ENCODE measurements at places on chromosomes 7 and 10. TPM values are rescaled to one million over a fixed set of nuclear protein-coding genes. Genes with fewer than 3 reads are reported as not detected.

DNA sequence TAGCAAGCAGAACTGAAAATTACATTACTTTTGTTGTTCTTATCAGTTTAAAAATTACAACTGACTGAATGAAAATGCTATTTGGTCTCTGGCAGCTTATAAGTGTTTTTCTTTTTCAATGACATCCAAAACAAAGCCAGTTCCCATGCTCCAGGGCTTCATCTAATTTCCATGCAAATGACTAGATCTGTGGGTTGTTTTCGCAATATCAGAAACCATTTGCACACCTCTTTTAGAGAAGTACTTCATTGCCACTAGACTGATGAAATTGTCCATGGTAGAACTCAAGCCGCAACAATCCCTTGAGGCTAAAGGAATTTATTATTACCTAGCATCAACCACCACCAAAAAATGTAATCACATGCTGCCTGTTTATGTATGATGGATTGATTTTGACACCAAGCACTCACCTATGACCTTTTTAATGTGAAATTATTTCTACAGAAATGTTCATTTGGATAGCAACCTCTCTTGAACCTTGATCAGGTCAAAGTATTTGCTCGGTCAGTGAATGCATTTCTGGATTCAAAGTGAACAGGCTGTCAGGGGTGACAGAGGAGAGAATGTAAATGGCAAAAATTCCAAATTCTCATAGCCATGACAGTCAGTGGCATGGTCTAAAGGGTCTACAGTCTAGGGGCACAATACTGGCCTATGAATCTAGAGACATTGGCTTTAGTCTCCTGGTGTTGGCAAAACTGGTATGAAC lies 769.3 kb downstream of the SORCS1 start:
- no peak for DNase-seq

DNA sequence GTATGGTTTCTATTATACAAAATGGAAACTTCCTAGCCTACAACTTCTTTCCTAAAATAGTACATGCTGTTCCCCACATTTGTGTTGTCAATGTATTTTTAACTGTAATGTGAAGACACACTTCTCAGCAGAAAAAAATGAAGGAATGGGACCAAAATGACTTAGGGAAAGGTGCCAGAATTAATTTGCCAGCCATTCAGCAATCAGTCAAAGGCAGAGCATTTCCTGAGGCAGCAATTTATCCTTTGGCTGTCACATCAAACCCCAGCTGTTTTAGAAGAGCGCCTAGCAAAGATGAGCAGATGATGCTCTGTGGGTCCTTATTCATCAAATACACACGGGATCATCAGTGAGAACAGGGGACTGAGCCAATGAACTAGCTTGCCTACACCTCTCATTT lies 592.5 kb downstream of the KCNMA1 start:
- no peak for DNase-seq

DNA sequence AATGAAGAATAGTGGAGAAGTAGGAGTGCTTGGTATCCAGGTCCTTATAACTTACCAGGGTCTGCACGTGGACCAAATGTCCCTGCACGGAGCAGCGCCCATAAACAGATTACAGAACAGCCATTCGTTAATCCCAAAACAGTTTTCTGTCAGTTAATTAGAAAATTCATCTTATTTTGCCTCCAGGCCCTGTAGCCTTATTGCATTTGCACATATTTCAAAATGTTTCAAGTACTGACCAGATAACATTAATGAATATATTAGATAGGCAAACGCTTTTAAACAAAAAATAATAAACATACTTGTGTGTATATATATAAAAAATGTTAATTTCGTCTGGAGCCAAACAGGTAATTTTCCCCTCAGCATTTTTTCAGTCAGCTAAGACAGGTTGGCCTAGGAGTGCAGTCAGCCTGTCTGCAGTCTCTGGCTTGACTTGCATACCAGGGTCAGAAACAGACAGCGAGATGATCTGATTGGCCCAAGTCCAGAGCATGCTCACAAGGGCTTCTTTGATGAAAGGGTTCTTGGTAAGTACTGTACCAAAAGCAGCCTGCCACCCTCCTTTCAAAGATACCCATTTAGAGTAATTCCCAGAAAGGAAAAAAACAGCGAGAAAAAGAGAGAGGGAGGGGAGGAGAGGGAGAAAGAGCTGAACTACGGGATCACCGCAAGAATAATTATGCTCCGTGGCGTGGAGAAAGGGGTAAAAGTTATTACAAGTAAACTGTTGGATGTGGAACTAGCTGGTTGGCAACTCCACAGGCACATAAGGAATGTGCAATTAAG lies 194.4 kb upstream of the TCF7L2 start:
- peak; percentile 87 for DNase-seq

DNA sequence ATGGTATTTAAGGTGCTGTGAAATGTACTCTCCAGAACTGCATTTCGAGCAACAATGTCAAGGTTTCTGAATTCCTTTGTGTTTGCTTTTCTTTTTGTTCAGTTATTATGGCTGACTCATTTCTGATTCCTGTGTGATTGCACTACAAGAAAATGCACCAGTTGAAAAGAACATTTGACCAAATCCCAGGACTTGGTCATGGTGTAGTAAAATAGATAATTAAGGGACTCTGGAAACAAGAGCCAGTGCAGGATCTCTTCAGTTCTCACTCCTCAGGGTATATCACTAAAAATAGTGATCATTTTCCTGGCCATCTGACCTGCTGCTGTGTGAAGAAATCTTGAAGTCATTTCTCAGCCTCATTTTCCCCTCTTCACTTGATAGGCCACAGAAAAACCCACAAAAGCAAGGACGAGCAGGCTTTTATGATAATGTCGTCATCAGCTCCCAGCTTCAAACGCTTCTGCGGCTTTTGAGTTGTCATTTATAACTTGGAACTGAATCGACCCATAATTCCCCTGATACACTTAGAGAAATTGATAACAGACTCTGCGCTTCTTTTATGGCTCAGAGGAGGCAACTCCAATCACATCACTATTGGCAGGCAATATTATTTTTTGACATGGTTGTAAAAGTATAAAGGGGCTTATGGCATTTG lies 274.7 kb downstream of the HDAC9 start:
- peak; percentile 16 for DNase-seq

- no peak for DNase-seq
Measured at GRCh38 chr7:100642534-100642907, 1.2 kb upstream of the TFR2 start.

- DNase-seq, result peak; percentile 76
Measured at GRCh38 chr7:84637568-84638338, 443.2 kb upstream of the SEMA3A start.

DNA sequence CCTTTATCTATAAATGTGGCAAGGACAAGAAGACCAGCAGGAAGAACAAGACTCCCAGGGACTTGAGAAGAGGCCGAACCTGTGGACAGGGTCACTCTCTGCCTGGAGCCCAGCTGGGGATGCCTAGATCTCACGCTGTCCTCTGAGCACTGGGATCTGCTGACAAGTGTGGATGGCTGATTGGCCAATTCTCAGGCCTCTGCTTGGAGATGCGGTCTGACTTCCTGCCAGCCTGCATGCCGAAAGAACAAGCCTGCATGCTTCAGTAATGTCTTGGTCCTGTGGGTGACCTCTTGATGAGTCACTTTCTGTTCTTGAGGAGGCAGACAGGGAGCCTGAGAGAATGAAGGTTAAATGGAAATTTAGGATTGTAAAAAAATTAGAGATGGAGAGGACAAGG lies 84.7 kb downstream of the TMEM178B start:
- peak; percentile 10 for DNase-seq

DNA sequence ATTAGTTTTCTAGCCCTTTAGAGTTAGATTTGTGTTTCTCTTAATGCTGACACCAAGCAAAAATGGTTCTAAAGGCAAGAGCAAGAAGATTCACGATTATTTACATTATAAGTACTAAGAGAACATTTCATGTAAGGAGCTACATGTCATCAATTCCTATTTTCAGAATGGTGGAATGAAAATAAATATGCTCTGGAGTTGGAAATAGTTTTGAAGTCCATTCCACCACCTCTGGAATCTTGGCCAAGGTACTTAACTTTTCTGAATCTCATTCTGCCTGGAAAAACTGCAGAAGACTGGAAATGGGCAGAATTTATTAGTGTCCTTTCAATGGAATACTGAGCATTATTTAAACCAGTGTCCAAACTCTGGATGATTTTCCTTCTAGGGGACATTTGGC lies 125.1 kb upstream of the RAB11FIP2 start:
- DNase-seq, result peak; percentile 37

- DNase-seq, result no peak
Measured at GRCh38 chr7:30924624-30925023, 13.0 kb downstream of the AQP1 start.

DNA sequence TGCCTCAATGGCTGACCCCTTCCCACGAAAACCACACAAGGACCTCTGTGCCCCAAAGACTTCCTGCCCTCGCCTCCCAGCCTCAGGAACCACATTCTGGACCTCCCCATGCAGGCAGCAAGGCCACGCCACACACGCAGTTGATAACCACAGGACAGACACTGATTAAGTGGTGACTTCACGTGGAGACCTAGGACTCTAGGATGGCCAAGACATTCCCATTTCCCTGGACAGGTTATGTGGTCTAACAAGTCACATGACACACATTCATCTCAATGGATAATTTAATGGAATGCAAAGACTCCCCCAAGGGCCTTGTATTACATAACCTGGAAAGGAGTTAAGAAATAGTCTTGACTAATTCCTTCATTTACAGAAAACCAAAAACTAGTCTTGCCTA lies 110.2 kb downstream of the LARP4B start:
- no peak for DNase-seq

DNA sequence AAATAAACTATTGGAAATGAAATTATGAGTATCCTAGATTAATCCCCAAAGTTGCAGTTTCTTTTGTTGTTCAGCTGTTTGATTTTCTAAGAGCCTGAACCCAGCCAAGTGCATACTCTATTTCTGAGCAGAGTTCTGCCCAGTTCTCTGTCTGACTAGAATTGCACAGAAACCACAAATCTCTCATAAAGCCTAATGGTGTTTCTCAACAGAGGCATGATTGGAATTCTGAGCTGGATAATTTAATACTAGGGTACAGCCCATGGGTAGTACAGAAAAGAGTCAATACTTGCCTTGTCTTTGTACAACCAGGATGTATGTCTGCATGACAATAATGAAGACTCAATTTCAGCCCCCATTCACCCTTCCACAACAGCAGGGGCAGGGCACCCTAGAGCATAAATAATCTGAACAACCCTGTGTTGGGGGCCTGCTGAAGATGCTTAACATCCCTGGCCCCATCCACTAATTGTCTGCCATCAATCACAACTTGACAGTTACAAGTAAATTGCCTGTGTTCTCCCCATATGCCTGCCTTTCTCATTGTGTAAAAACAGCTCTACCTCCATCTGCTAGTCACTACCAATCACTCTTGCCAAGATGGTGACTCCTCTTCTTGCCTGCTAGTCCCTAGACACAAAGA lies 114.4 kb downstream of the NPSR1 start:
- DNase-seq, result no peak

- peak; percentile 81 for DNase-seq
Measured at GRCh38 chr7:78489476-78490240, 691.1 kb downstream of the PHTF2 start.

GRCh38 chr10:113047963-113048781 lies 98.1 kb downstream of the TCF7L2 start:
- DNase-seq, result no peak

DNA sequence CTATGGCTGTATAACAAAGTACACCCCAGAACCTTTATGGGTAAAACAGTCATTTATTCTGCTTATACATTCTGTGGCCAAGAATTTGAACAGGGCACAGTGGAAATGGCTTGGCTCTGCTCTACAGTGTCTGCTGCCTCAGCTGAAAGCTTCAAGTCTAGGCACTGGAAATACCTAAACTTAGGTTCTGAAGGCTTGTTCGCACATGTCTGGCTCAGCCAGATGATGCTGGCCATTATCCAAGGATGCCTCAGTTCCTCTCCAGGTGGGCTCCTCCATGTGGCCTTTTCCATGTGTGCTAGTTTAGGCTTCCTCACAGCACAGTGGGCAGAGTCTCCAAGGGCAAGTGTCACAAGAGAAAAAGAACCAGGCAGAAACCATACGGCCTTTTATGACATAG lies 76.8 kb downstream of the RALA start:
- no peak for DNase-seq

DNA sequence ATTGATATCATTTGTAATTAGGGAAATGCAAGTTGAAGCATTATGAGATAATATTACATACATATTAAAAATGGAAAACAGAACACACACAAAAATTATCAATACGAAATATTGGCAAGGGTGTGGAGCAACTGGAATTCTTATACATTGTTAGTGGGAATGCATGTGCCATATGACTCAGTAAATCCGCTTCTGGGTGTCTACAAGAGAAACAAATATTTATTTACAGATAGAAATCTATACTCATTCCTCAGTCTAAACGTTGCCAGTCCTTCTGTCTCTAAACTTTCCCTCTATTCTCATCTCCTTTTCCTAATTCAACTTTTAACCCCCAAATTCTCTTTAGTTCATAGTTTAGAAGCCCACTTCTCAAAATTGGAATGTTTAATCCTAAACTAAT lies 170.4 kb upstream of the LRRTM3 start:
- no peak for DNase-seq

Gene NPY
- total RNA-seq, result not detected

Gene THNSL1
- total RNA-seq, result 7.9 TPM

Gene SH2B2
- total RNA-seq, result 0.96 TPM

Gene RPP38
- total RNA-seq, result 12.5 TPM

Gene PBLD
- 8.9 TPM for total RNA-seq

Gene CFAP69
- 5.5 TPM for total RNA-seq

Gene TMEM196
- 14.9 TPM for total RNA-seq

Gene HMX2
- total RNA-seq, result not detected

Gene AUTS2
- total RNA-seq, result 49.8 TPM

Data from umbilical cord (tissue), 2 donors.